ENCODE measurements at places on chromosomes 2 and 18.

DNA sequence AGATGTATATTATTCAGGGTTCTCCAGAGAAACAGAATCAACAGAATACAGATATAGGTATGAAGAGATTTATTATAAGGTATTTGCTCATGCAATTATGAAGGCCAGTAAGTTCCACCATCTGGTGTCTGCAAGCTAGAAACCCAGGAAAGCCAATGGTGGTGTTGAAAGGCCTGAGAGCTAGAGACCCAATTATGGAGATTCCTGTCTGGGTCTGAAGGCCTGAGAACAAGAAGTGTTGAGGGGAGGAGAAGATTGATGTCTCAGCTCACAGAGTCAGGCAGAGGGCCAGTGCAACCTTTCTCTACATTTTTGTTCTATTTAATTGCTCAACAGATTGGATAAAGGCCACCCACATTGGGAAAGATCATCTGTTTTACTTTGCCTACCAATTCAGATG, 524.2 kb upstream of the CRIM1 start:
- no peak for DNase-seq

- no peak for DNase-seq
These were observed 147.0 kb downstream of the ESCO1 start for GRCh38 chr18:21453511-21453901.

GRCh38 chr2:45741161-45741850, 89.8 kb downstream of the PRKCE start:
- no peak for DNase-seq

GRCh38 chr2:3650140-3650920, 7.7 kb upstream of the ALLC start:
- no peak for DNase-seq

DNA sequence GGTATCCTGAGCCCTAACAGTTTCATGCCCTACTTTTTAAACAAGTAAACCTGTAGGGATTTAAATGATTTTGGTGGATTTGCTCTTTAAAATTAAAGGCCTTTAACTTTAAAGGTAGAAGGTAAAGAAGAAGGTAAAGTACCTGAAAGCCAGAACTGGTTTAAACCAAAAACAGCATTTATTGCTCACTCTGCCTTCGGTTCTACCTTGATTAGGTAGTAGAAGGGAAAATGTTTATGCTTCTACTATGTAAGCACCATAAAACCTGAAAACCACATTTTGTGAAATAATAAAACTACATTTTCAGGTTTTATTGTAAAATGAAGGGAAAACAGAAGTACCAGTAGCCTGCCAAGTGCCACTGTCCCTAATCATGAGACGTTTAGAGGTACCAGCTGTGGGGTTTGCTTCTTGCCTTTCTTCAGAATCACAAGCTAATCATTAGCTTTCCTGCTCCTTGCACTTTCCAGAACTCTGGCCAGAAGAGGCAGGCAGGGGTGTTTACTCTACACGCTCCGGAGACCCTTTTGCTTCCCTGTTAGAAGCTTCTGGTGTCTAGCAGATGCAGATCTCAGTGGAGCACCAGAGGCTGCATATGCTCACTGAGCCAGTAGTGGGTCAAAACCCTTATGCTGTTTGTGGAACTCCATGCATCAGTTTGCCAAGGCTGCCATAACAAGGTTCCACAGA, 33.3 kb downstream of the RPIA start:
- no peak for DNase-seq

- DNase-seq, result no peak
These were observed 427.3 kb downstream of the LRP1B start for GRCh38 chr2:141703501-141703900.

DNA sequence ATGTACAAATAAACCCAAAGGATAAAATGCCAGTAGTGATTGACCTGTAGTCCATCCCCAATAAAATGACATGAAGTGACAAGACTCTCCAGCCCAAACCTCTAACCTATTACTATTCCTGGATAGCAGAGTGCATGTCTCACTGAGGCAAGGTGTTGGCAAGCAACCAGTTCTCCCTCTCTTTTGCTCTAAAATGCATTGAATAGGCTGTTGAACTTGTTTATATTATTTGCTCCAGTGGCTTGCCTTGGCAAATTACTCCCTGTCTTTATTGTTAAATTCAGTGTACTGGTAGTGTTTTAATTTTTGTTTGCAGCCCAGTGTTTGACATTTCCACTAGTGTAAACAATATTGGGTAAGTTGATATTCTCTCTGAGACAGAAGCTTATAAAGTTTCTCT, 70.5 kb downstream of the CSRNP3 start:
- DNase-seq, result no peak

DNA sequence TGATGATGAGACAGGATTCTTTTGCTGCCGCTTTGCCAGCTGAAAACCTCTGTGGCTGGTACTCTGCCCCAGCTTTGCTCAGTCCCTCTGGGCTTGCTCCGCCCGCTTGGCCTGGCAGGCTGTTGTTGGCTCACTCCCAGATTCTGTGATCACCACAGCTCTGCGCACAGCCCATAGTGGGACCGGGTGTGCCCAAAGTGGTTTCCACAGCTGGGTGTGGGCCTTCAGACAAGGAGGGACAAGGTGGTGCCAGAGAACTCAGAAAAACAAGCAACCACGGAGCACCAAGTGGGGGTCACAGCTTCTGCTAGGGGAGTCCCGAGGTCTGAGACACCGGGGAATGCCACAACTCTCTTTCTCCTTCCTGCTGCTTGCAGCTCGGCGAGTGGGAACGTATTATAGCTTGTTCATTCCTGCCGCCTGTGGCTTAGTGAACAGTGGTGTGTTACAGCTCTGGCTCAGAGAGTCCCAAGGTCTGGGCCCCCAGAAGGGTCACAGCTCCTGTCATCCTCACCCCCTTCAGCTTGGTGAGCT, 9.2 kb upstream of the KYNU start:
- no peak for DNase-seq

GRCh38 chr18:38572554-38573111, 1007.0 kb upstream of the CELF4 start:
- DNase-seq, result no peak

- no peak for DNase-seq
These were observed 100.9 kb downstream of the SH3BP4 start for GRCh38 chr2:235052514-235053354.

DNA sequence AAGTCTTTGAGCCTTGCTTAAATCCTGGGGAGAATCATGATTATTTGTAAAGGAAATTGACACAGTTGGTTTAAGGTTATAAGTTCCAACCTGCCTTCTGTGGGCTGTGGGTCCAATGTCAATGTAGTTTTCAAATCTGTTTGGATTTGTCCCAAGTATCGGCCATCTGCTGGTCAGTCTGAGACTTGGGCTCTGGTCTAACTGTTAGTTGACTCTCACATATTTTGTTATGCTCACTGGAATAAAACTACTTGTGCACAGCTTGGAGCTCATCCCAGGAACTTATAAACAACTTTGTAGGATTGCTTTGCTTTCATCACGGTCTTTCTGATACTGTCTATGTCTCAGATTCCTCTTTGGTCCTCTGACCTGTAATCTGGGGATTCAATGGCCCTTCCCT, 1026.2 kb upstream of the ZEB2 start:
- no peak for DNase-seq

DNA sequence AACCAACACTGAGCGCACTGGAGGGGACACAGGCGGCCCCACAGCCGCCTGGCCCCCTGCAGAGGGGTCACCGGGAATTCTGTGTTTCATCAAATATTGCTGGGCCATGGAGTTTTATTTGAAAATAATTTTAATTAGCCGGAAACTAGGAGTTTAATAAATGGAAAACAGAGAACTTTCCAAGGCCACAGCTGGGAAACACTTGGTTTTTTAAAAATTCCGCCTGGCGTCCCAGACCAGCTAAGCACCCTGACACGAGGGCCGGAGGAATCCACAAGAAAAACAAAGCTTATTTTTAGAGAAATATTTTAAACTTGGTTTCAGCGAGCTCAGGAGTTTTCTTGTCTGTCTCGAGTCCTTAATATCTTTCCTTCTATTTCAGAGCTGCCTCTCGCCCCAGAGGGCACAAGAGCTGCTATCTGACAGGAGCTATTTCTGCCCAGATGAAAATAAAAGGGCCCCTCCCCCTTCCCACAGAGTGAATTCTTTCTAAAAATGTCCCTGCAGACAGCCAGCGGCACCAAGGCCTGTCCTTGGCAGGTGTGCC, 8.2 kb downstream of the ZFP36L2 start:
- no peak for DNase-seq

GRCh38 chr2:64699712-64700111, 46.0 kb upstream of the SERTAD2 start:
- no peak for DNase-seq

- DNase-seq, result peak; percentile 58
These were observed at the start of gene SLC40A1 for GRCh38 chr2:189580658-189581353. Gene SLC40A1 (minus strand): TSS chr2:189580786. CDS start chr2:189580460, 326 bp downstream.

- DNase-seq, result no peak
These were observed 266.8 kb upstream of the CCDC68 start for GRCh38 chr18:55226044-55226443.

DNA sequence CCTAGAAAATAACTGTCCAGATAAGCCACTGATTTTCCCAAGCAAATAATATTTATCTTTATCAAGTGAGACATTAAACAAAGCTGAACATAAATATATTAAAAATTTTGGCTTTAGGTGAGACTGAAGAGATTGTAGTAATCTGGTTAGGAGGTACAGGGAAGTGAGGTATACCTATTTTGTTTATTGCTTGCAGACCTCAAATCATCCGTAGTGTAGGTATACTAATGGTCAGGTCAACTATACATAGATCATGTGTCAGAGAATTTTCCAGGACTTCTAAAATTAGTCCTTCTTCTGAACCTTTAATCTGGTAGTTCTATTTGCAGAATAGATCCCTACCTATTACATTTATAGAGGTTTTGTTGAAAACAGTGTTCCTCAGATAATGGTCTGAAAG, 41.5 kb downstream of the SP140 start:
- no peak for DNase-seq

- DNase-seq, result no peak
These were observed 87.8 kb downstream of the ACOXL start for GRCh38 chr2:110820128-110820527.

DNA sequence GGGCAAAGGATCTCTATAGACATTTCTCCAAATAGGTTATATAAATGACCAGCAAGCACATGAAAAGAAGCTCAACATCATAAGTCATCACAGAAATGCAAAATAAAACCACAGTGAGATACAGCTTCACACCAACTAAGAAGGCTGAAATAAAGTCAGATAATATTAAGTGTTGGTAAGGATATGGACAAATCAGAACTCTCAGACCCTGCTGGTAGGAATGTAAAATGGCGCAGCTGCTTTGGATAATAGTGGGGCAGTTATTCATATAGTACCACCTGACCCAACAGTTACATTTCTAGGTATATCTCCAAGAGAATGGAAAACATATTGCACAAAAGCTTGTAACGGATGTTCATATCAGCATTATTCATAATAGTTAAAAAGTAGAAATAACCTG, 14.0 kb downstream of the EPB41L5 start:
- no peak for DNase-seq

DNA sequence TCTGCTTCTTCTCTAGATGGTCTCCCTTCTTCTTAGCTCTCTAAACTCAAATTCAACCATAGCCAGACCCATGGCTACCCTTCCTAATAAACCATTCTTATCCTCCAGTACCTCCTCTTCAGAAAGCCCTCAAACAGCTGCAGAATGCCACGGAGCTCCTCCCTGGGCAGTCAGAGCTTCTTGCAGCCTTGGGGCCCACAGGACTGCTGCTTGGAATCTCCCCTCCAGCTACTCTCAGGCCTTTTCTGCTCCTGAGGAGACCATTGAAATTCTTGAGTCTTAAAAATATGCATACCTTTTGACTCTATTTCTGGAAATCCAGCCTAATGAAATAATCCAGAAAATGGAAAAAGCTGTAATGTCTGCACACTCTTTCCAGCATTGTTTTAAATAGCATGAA, 30.7 kb downstream of the EFR3B start:
- no peak for DNase-seq

DNA sequence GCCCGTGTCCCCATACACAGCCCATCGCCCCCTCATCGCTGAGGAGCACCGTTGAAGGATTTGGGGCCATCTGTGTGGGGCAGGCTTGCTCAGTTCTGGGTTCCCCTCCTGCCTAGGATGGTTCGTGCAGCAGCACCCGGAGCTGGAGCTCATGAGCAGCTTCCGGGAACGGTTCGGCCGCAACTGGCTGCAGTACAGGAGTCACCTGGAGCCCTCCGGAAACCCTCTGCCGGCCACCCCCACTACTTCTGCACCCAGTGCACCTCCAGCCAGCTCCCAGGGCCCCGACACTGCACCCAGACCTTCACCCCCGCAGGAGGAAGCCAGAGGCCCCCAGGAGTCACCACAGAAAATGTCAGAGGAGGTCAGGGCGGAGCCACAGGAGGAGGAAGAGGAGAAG, 10.3 kb downstream of the STK11IP start:
- DNase-seq, result no peak

DNA sequence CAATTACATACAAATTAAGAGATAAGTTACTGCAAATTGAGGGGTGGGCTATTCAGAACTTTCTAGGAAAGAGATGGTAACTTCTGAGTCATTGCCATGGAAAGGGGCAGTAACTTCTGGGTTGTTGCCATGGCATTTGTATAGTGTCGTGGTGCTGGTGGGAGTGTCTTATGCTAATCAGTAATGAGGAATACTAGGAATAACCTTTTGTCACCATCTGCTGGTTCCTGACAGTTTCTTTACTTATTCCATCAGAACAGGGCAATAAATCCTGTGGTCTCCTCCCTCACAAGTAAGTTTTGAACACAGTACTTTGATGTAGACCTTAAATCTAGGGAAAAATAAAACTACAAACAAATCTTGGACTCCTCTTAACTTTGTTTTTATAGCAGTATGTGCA, 435.4 kb downstream of the BCL11A start:
- DNase-seq, result peak; percentile 85

DNA sequence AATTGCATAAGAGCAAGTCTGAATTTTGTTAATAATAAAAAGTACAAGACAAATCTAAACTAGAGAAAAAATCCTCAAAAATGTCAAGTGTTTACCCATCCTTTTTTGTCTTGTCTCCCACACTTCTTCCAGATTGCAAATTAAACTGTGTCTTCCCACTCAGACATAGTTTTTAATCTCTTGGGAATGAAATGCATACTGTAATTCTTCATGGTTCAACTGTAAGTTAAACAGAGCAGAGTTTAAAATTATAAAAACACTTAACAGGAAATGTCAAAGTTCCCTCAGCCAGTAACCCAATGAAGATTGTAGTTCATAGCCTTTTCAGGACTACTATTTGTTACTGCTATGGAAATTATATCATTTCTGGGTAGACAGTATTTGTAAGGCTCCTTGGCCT, 171.8 kb downstream of the UBE2E3 start:
- no peak for DNase-seq

- DNase-seq, result no peak
These were observed 41.5 kb downstream of the YPEL5 start for GRCh38 chr2:30188292-30188691.

Measured in Jurkat, Clone E6-1 (cell line).